ENCODE measurements at places on chromosomes 16 and 17.

GRCh38 chr16:51197953-51198748 is 47.1 kb upstream of the SALL1 start:
- DNase-seq: no peak

DNA sequence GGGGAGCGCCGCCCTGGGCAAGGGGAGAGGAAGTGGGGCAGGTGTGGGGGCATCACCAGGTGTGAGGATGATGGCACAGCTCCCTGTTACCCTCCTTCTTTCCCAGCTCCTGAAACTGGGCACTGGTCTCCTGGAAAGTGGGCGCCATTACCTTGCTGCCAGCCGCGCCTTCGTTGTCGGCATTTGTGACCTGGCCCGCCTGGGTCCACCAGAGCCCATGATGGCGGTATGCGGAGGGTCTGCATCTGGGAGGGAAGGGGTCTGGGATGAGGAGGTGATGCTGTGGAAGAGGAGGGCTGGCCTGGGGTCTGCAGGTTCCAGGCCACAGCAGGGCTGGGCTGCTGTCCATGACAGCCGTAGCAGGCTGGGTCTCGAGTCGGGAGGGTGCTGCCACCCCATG is 5.5 kb downstream of the ACAP1 start:
- DNase-seq: no peak

GRCh38 chr17:12407495-12408252 is 258.0 kb upstream of the MYOCD start:
- DNase-seq: no peak

GRCh38 chr16:9125658-9126505 is 34.4 kb downstream of the HAPSTR1 start:
- no peak for DNase-seq

DNA sequence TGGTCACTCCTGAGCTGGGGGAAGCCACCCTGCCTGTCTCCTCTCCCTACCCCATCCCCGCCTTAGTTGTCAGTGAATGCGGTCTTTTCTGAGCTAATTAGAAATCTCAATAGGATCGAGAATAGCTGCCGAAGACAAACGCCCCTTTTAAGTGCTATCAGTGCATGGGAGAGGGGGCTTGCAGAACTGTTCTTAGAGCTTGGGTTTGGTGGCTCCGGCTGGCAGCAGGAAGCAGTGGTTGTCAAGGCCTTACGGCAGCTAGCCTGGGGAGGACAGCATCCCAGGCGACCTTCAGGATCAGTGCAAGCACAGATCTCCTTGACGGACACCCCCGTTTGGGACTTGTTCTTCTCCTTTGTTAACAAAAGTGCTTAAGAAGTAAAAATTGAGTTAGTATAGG is 195.1 kb downstream of the CCDC182 start:
- DNase-seq: no peak

- no peak for DNase-seq
Observed at GRCh38 chr16:69607674-69608073, 41.9 kb downstream of the NFAT5 start.

- no peak for DNase-seq
Observed at GRCh38 chr16:69141936-69142335, 9.5 kb downstream of the UTP4 start.

DNA sequence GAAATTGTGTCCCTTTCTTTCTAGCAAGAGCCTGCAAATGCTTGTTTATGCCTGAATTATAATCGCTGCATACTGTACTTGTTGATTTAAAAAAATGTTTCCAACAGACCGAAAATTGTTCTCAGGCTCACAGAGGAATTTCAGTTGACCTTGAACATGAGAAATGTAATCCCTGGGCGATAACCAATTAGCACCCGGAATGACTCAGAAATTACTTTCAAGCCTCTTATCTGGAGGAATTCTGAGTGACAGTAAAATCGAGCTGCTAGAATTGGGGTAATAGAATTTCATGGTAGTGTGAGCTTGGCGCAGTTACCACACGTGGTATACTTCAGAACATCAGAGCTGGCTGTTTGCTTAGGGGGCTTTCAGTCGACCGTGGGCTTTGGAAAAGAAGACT is 139.1 kb upstream of the CACNG3 start:
- no peak for DNase-seq

DNA sequence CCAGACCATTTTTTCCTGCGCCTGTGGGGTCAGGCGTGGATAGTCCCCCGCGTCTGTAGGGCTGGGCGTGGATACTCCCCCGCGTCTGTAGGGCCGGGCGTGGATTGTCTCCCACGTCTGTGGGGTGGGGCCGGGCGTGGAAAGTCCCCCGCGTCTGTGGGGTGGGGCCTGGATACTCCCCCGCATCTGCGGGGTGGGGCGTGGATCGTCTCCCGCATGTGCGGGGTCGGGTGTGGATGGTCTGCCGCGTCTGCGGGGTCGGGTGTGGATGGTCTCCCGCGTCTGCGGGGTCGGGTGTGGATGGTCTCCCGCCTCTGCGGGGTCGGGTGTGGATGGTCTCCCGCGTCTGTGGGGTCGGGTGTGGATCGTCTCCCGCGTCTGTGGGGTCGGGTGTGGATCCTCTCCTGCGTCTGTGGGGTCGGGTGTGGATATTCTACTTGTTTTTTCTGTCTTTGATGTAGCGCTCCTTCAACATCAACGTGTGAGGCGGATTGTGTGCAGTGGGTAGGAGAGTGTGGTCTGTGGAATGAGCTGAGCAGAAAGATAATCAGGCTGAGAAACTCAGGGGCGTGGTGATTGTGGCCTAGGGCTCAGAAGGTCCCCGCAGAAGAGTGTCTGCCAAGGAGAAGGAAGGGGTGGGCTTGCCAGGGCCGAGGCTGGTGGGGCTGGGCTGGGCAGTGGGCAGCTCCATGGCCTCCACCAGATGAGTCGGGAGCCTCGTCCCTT is 3.2 kb downstream of the GNPTG start:
- DNase-seq: no peak

DNA sequence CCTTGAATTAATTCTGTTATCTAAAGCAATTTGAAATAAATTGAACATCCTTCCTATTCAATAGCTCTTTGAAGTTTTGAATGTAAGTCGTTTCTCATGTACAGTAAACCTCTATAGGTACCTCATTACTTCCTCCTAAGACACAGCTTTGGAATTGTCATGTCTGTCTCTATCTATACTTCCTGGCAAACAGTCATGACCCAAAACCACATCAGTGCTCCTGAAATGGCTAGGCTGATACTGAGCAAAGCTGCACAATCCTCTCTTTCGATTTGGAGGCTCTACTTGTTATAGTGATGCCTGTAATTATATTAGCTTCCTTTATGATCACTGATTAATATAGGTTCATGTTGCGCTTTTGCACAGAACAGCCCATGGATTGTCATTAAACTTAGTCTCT is 110.1 kb downstream of the ADAMTS18 start:
- DNase-seq: no peak

DNA sequence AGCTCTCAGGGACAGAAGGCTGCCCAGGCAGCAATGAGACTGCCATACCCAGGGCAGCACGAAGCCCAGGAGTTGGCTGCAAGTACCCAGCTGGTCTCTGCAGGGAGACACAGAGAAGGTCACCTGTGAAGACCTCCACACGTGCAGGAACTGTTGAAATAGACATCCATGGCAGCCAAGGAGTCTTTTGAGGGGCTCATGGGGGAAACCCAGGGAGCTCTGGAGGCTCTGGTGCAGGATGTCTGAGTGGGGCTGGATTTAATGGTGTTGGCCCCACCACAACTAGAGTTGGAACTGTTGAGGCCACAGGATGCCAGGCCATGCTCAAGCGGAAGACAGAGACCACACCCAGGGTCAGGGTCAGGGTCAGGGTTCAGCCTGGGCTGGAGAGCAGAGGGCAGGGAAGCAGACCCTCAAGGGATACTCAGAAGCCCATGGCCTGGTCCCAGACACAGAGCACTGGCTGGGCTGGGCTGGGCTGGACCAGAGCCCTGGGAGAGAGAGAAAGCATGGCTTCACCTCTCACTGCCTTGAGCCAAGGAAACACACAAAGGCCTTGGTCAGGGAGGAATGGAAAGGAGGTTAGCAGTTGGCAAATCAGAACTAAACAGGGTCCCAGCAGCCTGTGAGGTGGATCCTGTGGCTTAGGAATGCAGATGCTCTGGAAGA is 21.4 kb downstream of the PITPNM3 start:
- DNase-seq: no peak

DNA sequence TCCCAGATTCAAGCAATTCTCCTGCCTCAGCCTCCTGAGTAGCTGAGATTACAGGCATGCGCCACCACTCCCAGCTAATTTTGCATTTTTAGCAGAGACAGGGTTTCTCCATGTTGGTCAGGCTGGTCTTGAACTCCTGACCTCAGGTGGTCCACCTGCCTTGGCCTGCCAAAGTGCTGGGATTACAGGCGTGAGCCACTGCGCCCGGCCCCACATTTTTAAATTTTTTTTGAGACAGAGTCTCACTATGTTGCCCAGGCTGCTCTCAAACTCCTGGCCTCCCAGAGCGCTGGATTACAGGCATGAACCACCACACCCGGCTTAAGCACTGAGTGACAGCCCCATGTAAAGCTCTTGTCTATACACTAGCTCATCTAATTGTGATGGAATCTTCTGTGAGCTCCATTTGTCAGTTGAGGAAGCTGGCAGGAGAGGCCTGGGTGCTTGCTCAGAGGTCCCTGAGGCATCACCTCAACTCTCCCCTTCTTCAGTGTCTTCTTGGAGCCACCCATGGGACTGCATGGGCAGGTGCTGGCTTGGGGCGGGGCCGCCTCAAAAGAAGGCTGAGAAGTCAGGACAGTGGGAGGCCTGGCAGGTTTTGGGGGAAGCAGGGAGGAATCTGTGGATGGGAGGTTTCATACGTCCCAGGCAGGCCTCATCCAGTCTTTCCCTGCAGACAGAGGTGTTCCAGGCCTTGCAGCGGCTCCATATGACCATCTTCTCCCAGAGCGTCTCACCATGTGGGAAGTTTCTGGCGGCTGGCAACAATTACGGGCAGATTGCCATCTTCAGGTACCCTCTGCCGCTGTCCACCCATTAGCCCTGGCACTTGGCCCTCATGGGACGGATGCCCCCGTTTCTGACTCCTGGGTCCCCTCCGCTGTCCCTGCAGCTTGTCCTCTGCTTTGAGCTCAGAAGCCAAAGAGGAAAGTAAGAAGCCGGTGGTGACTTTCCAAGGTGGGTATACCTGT is 1.5 kb downstream of the THOC6 start:
- no peak for DNase-seq

GRCh38 chr17:42761638-42762037 is 611 bp downstream of the RAMP2 start:
- DNase-seq: no peak

- DNase-seq: peak; percentile 78
Observed at GRCh38 chr17:82350182-82351030, 8.6 kb upstream of the TEX19 start.

DNA sequence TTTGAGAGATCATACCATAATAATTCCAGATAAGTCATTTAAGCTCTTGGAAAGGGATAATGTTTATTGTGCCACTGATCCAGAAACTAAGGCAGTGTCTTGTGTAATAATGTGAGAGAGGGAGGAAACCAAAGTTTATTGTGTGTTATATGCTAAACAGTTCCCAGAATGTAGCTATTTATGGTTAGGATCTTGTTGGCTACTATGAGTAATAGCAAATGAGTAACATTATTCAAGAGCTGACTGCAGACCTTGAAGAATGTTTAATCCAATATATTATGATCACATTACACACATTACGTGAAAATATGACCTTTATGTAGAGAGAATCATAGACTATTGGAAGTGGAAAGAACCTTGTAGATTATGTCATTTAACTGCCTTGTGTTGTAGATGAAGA is 139.5 kb downstream of the BCAS3 start:
- DNase-seq: peak; percentile 86

- no peak for DNase-seq
Observed at GRCh38 chr16:53611179-53611696, 92.4 kb downstream of the RPGRIP1L start.

GRCh38 chr16:23959072-23959751 is 123.4 kb downstream of the PRKCB start:
- peak; percentile 81 for DNase-seq

GRCh38 chr17:27954548-27955495 is 61.7 kb upstream of the LYRM9 start:
- DNase-seq: no peak

DNA sequence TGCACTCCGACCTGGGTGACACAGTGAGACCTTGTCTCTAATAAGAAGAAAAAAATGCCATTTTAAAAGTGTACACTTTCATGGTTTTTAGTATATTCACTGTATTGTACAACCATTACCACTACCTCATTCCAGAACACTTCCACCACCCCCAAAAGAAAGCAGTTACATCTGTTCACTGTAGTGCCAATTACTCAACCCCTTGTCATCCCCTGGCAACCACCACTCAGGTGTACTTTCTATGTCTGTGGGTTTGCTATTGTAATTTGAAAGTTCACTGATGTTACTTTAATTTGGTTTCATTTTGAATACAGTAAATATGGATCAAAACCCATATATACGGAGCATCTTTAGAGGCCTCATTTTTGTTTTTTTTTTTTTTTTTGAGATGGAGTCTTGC is 6.1 kb downstream of the ZG16 start:
- no peak for DNase-seq

DNA sequence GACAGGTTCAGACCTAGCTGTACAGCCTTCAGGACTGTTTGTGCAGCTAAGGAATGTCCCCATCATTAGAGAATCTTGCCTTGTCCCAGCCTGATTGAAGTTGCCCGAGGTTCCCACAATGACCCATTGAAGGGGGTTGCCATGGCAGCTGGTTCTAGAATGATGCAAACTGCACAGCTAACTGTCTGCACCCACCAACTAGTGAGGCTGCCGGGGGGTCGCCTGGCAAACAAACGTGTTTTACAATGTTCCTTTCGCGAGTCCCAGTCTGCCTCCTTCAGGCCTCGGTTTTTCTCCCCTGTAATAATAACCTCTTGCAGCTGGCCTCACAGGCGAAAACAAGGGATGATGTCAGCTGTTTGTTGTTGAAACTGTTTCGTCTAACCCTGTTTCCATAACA is 5.5 kb downstream of the C16orf96 start:
- DNase-seq: no peak

GRCh38 chr17:30950669-30951399 is 20.0 kb upstream of the RNF135 start:
- no peak for DNase-seq

DNA sequence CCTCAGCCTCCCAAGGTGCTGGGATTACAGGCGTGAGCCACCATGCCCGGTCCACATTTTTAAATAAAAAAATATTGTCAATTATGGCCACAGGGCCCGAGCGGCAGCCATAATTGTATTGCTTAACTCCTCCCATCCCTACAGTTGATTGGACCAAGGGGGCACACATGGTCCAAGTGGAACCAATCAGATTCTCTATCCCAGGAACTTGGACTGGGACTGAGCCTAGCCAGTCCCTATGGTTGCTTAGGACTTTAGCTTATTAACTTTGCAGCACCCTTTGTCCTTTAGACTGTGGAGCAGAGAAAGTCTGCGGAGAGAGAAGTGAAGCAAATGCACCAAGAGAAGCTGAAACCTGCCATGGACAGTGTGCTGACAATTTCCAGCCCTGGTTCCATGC is 5.5 kb upstream of the RDM1 start:
- DNase-seq: no peak

GRCh38 chr16:14092561-14092960 is 21.4 kb downstream of the MRTFB start:
- DNase-seq: no peak

DNA sequence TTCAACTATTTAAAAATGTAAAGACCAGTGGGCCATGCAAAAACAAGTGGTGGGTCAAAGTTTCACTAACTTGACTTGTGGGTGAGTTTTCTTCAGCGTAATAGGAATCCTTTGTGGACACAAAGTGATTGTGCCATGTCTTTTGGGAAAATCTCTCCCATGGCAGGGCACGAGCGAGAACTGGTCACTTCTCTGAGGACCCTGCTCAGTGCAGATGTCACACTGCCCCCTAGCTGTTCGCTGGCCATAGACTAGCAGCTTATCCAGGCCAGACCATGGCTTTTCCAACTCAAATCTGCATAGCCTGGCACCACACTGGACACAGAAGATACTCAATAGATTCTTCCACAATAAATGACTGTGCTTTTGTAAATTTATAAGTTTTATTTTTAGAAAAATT is 306.0 kb upstream of the CCL2 start:
- DNase-seq: no peak
